Kidney epithelial cell (primary cell): ENCODE measurements at places on chromosomes 1 and 21.

DNA sequence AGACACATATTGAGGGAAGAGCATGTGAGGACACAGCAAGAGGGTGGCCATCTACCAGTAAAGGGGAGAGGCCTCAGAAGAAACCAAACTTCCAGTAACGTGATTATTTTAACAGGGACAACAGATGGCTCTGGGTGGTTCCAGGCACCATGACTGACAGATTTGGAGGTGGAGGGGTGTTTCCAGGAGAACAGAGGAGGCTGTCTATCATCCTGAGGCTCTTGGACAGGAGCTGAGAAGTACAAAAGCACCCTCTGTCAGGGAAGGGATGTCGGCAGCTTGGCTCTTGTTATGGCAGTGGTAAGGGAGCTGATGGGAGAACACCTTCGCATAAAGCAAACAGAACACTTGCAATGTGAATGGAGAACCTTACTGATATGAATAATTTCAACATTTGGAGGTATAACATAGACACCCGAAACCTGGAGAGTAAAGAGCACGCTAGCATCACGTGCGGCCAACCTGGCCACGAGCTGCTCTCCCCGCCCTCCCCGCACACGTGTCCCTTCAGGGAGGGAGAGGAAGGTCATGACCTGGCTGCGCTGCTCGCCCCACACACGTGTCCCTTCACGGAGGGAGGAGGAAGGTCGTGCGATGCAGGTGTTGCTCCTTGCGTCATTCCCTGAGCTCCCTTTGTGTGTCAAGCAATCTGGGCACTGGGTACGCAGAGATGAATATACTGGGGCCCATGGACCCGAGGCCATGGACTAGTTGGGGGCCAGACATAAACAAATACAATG lies 37.5 kb upstream of the NLRP3 start:
- no peak for DNase-seq

DNA sequence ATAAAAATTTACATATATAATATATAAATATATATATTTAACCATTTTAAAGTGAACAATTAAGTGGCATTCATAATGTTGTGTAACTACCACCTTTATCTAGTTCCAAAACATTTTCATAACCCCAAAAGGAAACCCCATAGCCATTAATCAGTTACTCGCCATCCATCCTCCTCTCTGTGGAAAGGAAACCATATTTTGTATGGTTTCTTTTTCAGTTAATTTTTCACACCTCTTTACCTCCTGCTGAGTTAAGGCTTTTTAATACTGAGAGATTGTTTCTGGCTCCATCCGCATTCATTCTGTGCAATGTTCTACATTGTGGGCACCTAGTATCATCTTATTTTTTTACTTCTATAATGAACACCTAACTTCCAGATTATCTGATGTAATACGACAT lies 512.1 kb downstream of the LMO4 start:
- no peak for DNase-seq

DNA sequence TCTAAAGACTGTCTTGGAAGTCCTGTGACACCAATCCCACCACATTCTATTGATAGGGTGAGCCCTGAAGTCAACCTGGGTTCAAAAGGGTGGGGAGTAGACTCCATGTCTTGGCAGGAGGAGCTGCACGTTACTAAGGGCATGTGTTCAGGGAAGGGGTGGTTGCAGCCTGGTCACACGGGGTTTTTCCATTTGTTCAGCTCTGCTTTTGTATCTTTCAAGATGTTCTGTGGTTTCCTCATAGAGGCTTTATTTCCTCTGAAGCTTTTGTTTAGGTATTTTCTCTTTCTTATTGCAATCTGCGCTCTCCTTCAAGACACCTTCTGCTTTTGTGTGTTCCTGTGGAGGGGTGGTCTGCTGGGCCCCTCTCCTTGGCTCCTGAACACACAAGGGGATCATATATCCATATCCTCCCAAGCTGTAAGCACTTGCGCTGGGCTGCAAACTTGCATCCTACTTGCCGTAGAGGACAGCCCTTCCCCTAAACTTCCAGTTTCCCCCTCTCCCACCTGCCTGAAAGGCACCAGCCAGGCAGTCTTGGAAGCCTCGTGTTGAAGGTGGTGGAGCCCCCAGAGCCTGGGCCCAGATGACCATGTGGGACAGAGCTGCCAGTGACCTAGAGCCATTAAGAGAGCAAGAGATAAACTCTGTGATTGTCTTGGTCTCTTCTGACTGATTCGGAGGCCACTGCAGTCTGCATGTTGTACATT lies 62.5 kb upstream of the TRAPPC10 start:
- DNase-seq: no peak

DNA sequence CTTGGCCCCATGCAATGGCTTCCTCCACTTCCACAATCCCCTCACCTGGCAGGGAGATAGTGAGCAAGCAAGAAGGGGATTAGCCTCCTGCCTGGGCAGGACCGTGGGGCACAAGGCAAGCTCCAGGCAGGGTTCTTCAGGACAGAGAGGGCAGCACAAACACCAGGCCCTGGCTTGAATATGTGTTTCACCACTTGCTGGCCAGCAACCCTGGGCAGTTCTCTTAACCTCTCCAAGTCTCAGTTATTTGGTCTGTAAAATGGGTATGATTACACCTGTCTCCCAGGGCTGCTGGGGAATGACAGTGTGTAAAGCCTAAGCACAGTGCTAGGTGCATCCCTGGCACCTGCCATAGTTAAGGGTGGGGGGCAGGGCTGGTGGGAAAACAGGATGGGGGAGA lies 31.9 kb downstream of the H3-3A start:
- DNase-seq: no peak

- DNase-seq: no peak
Measured at GRCh38 chr1:37410815-37411214, 63.6 kb upstream of the ZC3H12A start.

- DNase-seq: peak; percentile 51
Measured at GRCh38 chr1:62045574-62045973, 149.1 kb upstream of the L1TD1 start.

GRCh38 chr1:165598676-165599059 lies 32.4 kb upstream of the MGST3 start:
- DNase-seq: no peak

GRCh38 chr1:176017722-176018121 lies 189.4 kb downstream of the COP1 start:
- no peak for DNase-seq

DNA sequence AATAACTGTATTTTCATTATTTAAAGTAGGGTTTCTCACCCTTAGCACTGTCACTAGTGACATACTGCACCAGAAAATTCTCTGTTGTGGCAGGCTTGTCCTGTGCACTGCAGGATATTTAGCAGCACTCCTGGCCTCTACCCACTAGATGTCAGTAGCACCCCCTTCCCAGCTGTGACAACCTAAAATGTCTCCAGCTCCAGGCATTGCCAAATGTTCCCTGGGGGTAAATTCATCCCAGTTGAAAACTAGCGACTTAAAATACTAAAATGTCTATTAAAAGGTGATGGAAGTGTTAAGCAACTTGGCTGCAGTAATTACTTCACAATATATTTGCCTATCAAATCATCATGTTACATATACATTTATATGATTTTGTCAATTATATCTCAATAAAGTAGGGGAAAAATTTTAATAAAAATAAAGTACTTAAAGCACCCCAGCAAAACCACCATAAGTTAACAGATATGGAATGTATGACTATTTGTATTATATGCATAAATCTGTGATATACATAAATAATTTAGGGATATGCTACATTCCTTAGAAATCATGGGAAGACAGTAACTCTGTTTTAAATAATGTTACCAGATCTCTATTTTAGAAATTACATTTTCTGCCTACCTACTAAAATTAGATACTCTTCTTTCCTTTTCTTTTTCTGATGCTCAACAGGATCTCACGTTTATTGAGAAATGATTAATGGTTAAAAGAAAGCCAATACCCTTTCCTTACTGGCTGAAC lies 74.6 kb downstream of the ARID4B start:
- no peak for DNase-seq

DNA sequence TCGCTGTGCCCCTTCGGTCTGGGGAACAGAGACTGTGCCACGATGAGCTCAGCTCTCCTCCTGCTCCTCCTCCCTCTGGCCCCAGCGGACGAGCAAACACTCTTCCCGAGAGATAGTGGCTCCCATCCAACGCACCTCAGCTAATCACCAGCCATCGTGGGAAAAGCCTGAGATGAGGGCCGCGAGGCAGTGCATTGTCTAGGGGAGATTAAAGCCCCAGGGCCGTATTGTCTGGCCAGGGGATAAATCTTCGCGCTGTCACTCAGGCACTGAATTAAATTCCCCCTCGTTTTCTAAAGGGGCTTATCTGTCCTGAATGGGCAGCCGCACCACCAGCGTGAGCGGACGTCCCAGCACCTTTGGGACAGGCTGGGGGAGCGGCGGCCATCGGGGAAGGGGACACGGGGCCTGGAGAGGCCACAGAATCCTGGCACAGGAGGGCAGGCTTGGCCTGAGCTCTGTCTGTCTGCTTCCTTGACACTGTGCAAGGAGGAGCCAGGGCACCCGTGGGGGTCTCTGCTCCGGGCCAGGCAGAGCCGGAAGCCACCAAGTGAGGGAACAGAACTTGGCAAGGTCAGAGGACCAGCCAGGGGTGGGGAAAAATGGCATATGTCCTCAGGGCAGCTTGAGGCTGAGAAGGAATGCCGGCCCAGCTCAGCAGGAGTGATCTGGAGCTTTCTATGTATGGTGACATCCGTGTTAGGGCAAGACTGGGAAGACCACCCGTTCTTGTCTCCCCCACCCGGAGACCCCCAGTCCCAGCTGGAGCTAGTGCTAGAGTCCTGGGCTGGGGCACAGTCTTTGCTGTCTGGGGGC lies 32.3 kb downstream of the PRDM16 start:
- DNase-seq: no peak

DNA sequence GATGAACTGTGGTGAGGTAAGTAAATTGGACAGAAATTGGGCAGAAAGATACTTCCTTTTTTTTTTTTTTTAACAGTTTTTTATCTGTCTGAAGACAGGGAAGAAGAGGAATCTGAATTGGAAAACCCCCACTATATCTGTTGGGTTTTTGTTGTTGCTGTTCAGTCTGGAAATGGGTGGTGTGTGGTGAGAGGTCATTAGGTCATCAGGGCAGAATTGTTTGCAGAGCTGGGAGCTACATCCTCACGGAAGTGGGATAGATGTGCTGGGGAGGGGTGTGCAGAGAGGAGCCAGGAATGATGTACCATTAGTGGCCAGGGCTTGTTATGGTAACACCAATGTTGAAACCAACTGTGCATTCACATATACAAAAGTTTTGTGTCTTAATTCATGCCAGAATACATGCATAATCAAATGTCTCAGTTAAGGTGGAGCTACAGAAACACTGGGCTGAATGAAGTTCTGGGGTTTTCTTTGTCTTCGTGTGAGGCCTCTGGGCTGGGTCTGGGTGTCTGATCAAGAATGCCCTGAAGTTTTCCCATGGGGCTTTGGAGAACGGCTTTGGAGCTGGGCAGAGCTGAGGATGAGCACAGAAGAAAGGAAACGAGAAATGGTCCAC lies 12.4 kb downstream of the USP25 start:
- DNase-seq: no peak

DNA sequence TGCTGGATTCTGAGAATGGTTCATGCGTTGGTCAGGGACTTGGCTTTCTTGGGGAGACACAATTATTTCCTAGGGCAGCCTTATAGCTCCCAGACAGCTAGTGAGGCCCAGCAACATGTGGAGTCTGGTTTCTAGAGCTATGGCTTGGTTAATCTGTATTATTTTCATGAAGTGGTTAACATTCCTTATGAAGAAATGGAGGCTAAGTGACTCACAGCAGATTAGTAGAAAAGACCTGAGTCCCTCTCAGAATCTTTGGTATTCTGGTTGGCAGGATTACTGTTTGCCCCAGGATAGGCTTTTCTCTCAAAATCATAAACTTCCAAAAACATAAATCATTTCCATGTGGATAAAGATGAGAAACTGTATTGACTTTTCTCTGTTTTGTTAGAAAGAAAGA lies 42.3 kb downstream of the DUSP10 start:
- DNase-seq: no peak

GRCh38 chr1:48480504-48480903 lies 8.5 kb upstream of the SPATA6 start:
- DNase-seq: no peak

DNA sequence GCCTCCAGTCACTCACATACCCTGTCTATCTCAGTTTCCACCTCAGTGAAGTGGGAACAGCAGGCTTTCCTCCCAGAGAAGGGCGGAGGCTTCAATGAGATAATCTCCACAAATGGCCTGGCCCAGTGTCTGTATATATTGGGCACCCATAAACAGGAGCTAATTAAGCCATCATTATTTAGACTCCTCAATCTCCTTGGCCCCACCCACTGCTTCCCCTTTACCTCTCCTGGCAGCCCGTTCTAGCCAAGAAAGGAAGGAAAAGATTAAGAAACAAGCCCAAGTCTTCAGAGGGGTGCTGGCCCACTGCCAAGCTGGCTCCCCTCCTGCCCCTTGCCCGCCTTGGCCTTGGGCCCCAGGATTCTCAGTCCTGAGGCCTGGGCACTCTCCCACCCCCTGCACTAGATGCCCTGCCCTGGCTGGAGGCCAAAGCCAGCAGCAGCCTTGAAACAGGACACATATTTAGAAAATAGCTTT lies 15.9 kb upstream of the EPB41 start:
- no peak for DNase-seq

DNA sequence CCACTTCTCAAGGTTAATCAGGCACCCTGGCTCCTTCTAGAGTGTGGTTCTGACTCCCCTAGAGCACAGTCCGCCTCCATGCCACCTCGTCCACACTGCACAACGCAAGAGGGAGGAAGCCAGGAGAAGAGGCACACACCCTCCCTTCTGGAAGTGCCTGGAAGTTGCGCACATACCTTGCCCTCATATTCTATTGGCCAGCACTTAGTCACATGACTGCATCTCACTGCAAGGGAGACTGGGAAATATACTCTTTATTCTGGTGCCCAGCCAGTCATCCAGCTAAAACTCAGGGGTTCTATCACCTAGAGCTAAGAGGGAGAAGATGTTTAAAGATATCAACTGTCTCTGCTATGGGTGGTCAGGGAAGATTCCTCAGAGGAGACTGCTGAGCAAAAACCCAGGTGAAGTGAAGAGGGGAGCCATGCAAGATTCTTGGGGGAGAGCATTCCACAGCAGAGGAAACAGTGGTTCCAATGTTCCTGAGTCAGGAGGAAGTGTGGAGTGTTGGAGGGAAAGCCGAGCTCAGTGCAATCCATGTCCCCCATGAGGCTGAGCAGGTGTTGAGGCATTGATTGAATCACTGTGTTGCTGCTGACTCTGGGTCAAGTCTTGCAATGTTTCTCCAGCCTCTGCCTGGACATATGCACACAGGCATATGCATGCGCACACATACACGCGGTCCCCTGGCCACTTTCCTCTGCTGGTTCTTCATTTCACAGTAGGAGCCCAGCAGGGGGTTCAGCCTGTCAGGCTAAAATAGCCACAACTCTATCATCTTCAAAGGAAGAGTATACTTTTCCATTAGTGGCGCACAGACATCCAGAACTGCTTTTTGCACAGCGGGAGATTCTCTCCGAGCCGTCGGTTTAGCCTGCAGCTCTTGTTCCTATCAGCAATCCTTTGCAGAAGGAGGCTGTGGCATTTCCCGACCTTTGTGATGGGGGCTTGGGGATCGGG lies 22.3 kb upstream of the KLHDC7A start:
- no peak for DNase-seq
